ENCODE measurements at places on chromosomes 7 and 10. TPM values are rescaled to one million over a fixed set of nuclear protein-coding genes. Genes with fewer than 3 reads are reported as not detected.

DNA sequence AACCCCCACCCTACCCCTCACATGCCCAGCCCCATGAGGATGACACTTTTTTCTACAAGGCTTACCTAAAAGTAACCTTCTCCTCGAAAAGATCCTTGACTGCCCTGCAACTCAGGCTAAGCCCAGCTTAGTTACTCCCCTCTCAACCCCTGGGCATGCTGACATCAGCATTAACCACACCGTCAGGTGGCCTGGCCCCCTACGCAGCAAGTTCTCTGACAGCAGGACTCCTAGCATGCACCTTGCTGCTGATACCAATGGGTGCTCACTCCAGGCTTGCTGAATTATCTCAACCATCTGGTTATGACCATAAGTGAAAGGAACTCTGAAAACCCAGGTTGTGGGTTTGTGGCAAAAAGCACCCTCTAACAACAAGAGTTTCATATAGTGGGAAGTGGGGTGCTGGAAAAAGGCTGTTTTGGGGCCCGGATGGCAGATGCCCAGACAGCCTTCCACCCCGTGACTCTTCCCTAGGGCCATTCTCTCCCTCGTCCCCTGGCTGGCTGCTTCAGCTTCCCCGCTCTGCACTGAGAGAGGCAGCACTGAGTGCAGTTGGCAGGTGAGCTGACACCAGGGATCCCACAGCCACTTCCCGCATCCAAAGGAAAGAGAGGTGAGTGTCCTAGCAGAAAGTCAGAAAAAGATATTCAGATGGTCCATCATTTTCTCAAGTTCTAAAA is 518.9 kb downstream of the KCNMA1 start:
- no peak for DNase-seq

- no peak for DNase-seq
Observed at GRCh38 chr10:52578871-52579405, 193.6 kb downstream of the MBL2 start.

- no peak for DNase-seq
Observed at GRCh38 chr10:17351506-17351905, 102.9 kb downstream of the ST8SIA6 start.

GRCh38 chr10:131277969-131278368 is 33.6 kb downstream of the TCERG1L start:
- DNase-seq: no peak

Gene H2BK1
- polyA plus RNA-seq: not detected

- no peak for DNase-seq
Observed at GRCh38 chr10:132614431-132615340, 77.1 kb downstream of the INPP5A start.

DNA sequence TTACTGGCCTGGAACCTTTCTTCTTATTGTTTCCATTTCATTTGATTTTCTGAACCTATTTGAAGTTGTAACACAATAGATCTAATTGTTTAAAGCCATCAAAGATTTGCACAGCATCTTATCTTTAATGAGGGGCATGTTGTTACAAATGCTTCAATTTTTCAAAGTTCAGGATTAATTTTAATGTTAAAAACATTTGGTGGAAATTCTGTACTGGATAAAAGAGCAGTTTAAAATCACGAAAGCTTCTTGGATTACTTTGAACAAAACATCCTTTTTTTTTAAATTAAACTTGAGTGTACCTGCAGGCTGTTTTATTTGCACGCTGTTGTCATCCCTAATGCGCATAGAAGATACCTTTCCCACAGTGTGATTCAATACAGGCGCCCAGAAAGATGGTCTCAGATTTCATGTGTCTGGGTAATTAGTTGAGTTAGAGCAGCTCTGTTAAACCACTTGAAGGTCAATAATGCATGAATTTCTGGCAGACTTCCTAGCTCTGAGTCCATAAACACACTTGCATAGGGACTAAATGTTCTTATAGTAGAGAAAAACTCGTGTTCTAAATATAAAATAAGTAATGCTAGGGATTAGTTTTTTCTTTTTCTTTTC is 29.3 kb upstream of the DDX50 start:
- peak; percentile 85 for DNase-seq

GRCh38 chr10:109912335-109913281 is 10.7 kb downstream of the XPNPEP1 start:
- DNase-seq: no peak

GRCh38 chr7:42726066-42726785 is 185.6 kb downstream of the C7orf25 start:
- DNase-seq: no peak

Gene IL15RA
- polyA plus RNA-seq: 1.5 TPM

GRCh38 chr10:49010865-49011264 is 71.2 kb upstream of the LRRC18 start:
- DNase-seq: no peak

Gene CUZD1
- polyA plus RNA-seq: 1.1 TPM

Gene PIP4K2A
- polyA plus RNA-seq: 22.4 TPM

- DNase-seq: no peak
Observed at GRCh38 chr7:148821422-148821821, 62.7 kb downstream of the EZH2 start.

DNA sequence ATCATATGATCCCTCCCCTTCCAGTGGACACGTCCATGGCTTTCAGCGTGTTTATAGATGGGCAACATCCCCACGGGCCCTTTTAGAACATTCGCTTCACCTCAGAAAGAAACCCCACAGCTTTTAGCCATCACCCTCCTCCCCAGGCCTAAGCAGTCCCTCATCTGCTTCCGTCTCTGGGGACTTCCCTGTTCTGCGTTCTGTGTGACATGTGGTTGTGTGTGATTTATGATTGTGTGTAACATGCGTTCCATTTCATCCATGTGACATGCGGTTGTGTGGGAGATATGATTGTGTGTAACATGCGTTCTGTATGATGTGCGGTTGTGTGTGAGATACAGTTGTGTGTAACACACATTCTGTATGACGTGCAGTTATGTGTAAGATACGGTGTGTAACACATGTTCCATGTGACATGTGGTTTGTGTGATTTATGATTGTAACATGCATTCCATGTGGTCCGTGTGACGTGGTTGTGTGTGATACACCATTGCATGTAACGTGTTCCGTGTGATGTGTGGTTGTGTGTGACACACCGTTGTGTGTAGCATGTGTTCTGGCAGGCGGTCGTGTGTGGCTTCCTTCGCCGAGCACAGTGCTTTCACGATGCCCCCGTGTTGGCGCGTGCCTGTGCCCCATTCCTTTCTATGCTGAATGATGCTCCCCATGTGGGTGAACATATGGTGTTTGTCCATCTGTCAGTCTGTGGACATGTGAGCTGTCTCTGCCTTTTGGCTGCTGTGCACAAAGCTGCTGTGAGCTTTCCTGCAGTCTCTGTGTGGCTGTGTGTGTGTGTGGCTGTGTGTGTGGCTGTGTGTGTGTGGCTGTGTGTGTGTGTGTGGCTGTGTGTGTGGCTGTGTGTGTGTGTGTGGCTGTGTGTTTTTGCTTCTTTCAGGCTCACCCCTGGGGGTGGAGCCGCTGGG is 26.2 kb downstream of the PWWP2B start:
- no peak for DNase-seq

DNA sequence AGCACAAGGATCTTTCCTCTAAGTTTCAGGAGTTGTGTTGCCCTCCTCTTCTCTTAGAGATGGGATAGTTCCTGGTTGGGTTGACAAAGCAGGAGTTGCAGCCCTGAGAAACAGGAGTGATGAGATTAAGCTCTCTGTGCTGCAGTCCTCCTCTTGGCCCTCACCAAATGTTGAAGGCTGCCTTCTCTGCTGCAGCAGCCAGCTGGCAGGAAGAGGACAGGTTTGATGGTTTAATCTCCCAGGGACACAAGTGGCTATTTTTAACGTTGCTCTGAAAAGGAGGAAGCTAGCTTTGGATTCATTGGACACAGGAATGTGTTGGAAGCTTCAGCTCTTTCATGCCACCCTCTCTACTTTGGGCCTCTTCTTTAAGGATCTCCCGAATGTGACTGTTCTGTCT is 9.4 kb downstream of the STRIP2 start:
- DNase-seq: no peak

GRCh38 chr7:106405697-106406141 is 120.9 kb upstream of the NAMPT start:
- DNase-seq: no peak

Gene ARHGEF35
- 20.5 TPM for polyA plus RNA-seq

Gene GNAT3
- not detected for polyA plus RNA-seq

Gene AKR1D1
- polyA plus RNA-seq: 0.07 TPM

DNA sequence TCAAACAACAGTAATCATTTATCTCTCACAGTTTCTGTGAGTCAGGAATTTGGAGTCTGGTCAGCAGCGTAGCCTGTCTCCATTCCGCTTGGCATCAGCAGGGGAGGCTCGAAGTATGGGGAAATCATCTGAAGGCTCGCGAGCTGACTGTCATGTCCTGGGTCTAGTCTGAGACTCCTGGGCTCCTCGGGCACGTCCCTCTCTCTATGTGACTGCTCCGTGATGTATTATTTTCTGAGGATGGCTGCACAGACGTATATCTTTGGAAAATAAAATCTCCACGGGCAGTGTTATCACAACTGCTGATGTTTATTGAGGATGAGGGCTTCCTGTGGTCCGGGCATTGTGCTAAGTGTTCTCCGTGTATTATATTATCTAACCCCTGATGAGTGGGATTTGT is 23.3 kb upstream of the PCGF5 start:
- no peak for DNase-seq

DNA sequence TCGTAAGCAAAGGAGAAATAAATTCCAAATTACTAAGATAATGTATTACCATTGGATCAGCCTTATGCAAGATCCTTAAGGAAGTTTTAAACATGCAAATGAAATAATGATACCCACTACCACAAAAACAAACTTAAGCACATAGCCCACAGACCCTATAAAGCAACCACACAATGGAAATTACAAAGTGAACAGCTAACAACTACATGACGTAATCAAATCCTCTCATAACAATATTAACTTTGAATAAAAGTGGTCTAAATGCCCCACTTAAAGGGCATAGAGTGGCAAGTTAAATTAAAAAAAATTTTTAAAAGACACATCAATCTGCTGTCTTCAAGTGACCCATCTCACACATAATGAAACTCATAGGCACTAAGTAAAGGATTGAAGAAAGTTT is 397.3 kb upstream of the SEMA3A start:
- DNase-seq: no peak

Gene MRC1
- 11.1 TPM for polyA plus RNA-seq

DNA sequence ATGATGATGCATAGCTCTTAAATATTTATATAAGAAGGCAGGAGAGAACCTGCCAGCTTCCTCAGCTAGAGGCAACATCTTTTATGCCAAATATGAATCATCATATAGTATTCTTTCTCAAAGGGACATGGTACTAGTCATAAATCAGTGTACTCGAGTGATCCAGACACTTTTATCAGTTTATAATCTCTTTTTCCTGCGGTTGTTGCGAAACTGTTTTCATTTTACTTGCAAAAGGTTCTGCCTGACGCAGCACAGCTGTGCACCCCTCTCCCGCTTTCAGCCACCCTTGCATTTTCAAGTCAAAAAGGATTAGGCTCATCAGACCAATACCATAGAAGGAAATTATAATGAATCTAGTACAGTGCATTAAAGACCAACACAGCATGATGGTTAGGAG is 332.3 kb upstream of the PRKCQ start:
- DNase-seq: no peak

- no peak for DNase-seq
Observed at GRCh38 chr7:49398746-49399145, 374.7 kb upstream of the VWC2 start.

DNA sequence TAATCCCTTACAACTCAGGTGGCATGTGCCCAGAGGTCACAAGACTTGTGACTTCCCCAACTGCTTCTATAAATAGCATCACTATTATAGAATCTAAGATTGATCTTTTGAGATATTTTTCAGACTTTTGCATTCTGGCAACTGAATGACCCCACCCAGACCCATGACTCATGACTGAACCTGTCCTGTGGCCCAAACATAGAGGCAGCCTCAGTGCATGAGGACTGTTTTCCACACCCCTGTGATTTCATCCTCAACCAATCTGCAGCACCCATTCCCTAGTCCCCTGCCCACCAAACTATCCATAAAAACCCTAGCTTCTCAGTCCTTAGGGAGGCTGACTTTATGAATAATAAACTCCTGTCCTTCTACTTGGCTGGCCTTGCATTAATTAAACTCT is 84.5 kb downstream of the MICU1 start:
- DNase-seq: no peak

GRCh38 chr7:2354939-2355704 is 495 bp downstream of the EIF3B start:
- DNase-seq: no peak

DNA sequence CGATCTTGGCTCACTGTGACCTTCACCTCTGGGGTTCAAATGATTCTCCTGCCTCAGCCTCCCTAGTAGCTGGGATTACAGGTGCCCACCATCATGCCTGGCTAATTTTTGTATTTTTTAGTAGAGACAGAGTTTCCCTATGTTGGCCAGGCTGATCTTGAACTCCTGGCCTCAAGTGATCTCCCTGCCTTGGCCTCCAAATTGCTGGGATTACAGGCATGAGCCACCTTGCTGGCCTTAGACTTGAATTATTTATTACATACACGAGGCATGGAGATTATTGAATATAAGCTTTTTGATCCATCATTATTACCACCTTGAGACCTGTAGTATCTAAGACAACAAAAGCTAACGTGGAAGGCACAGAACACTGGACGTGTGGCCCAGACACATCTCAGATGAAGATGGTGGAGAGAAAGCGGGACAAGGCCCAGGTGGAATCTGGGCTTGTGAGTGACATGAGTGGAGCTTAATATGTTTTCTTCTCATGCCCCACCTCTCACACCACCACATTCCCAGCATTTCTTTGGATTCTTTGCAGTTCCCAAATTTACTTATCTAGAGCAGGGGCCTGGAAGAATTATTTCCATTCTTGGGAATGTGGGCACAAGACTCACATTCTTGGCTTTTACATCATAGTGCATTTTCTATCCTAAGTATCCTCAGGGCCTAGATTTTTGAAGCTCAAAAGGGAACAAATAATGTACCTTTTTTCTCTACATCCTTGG is 76.6 kb downstream of the SUGCT start:
- no peak for DNase-seq

- DNase-seq: no peak
Observed at GRCh38 chr10:110671788-110672579, 27.8 kb downstream of the RBM20 start.

- DNase-seq: no peak
Observed at GRCh38 chr10:128326251-128326650, 200.0 kb upstream of the MKI67 start.

Gene PSD
- polyA plus RNA-seq: 7.3 TPM

DNA sequence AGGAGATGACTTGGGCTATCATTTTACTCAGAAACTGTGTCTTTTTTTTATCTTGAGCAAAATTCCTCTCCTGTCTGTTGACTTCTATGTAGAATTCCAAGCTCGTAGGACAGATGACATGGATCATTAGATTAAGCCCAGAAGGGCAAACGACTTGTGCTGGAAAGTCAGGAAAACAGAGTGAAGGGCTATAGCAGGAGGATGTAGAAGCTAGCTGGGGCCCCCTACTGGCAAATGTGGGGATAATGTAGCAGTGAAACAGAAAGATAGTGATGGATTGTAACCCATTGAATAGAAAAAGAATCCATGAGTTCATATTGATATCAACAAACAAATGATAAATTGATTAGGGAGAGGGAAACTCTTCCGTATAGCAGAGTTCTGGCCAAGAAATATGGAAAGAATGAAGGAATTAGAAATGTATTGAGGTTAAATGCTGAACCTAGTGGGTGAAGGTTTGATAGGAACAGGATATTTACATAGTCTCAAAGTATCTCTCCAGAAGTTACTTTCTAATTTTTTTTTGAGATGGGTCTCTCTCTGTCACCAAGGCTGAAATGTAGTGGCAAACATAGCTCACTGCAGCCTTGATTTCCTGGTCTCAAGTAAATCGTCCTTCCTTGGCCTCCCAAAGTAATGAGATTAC is 103.6 kb downstream of the LYZL1 start:
- peak; percentile 51 for DNase-seq

Gene EPO
- polyA plus RNA-seq: 0.08 TPM

Gene EBF3
- polyA plus RNA-seq: 0.89 TPM

Gene SLC18A3
- polyA plus RNA-seq: not detected

Gene GRID2IP
- polyA plus RNA-seq: 0.69 TPM

All from right renal pelvis (tissue), 4 donors.